ENCODE measurements at places on chromosomes 7 and 10. TPM values are rescaled to one million over a fixed set of nuclear protein-coding genes. Genes with fewer than 3 reads are reported as not detected.

LGI1 gene
- total RNA-seq: not detected

RHBDD2 gene
- total RNA-seq: 7.3 TPM

OLAH gene
- not detected for total RNA-seq

EFCAB10 gene
- not detected for total RNA-seq

BTBD16 gene
- total RNA-seq: not detected

MRLN gene
- not detected for total RNA-seq

GPR158 gene
- not detected for total RNA-seq

ALOX5 gene
- under 0.01 TPM for total RNA-seq

HOXA9 gene
- not detected for total RNA-seq

DCLRE1A gene
- total RNA-seq: 3.2 TPM

UTF1 gene
- total RNA-seq: not detected

LIPN gene
- not detected for total RNA-seq

GNB2 gene
- 53.9 TPM for total RNA-seq

IGFBP3 gene
- total RNA-seq: 21.3 TPM

LIPM gene
- not detected for total RNA-seq

ZNF425 gene
- 6.3 TPM for total RNA-seq

PTPRE gene
- 0.52 TPM for total RNA-seq

HPS1 gene
- 29.0 TPM for total RNA-seq

SPDYE16 gene
- under 0.01 TPM for total RNA-seq

STYXL1 gene
- 36.6 TPM for total RNA-seq

PDZD7 gene
- total RNA-seq: 2.0 TPM

STAG3 gene
- total RNA-seq: 0.32 TPM

HOXA1 gene
- 0.63 TPM for total RNA-seq

HOXA6 gene
- 0.09 TPM for total RNA-seq

CUBN gene
- total RNA-seq: 2.2 TPM

PLOD3 gene
- total RNA-seq: 75.1 TPM

MARVELD1 gene
- 9.5 TPM for total RNA-seq

KIF11 gene
- total RNA-seq: 5.7 TPM

Measured in bronchial smooth muscle cell (primary cell).